ENCODE measurements at places on chromosomes 5 and 9.

GRCh38 chr9:112028242-112029221, 131.9 kb downstream of the UGCG start:
- no peak for DNase-seq

GRCh38 chr5:108251350-108251749, 130.5 kb downstream of the FBXL17 start:
- no peak for DNase-seq

DNA sequence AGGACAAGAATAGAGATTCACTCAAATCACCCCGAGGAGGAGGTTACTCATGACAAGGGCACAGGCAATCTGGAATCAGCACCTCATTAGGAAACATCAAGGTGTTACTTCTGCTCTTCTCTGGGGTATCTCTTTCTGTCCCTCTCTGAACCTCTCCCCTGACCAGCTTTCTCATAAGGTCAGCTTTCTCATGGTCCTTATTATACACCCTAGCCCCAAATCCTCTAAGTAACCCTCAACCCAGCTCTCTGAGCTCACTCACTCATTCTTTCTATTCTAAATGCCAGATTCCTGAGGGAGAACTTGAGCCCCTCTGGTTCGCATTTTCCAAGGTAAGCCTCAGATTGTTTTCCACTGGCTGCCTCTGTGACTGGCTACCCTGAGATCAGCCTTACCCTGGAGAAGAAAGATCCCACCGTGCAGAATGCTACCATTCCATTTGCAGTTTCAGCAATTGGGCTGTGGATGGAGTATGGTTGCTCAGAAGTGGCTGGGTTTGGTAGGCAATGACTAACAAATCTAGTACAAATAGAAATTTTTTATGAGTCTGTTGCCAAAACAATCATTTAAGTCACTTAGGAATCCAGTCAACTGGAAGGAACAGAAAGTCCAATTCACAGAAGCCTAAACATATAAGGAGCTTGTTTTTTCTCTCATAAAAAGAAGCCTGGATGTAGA, 9.0 kb upstream of the TIMD4 start:
- DNase-seq: no peak

- no peak for DNase-seq
Measured at GRCh38 chr9:120783602-120784047, 9.6 kb downstream of the FBXW2 start.

- DNase-seq: no peak
Measured at GRCh38 chr5:58127255-58128220, 332.3 kb downstream of the PLK2 start.

- DNase-seq: no peak
Measured at GRCh38 chr9:116452634-116453033, 234.5 kb upstream of the TRIM32 start.

DNA sequence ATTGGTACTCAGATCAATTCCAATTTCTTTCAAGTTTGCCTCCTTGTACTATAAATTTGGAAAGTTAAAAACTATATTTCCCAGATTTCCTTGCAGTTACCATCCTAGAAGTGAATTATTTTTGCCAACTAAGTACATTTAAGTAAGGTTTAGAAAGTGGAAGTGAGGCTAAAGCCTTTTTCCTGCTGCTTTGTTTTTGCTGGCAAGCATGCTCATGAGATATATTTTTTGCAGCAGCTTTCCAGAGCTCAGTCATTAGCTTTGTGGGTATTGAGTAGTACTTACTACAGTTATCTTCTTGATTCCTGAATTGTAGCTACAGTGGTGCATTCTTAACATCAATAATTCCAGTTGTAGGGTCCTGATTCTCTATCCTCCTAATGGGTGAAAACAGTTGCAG, 3.5 kb upstream of the BTF3 start:
- no peak for DNase-seq

DNA sequence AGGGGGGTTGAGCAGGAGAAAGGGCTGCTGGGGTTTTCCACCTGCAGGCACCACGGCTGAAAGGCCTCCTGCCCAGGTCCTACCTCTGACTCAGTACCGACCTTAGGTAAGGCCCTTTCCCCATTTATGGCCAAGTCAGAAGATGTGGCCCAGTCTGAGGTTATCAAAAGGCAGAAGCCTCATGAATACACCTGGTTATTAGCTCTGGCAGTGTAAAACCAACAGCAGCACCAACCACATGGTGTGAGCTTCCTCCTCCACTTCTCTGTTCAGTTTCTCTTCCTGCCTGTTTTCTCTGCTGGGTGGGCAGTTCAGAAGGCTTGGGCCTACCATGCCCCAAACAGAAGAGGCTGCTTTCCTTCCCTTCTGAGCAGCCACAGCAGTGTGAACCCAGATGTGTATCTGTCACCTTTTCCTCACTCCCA, 86.9 kb downstream of the UGCG start:
- DNase-seq: no peak

DNA sequence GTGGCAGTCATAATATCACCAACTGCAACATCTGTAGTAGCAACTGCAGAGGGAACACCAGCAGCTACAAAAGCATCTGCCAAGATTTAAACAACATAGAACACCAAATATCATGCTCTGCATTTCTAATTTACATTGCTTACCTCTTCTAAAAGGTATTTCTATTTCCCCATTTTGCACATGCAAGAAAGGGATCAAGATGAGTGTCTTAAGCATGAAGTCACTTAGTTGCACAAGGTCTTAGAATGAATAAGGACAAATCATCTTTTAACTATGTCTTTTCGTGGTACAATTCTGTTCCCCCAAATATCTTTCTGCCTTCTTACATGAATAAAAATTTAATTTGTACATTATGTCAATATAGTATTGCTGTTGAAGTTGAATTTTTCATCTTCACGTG, 1746.4 kb downstream of the EFNA5 start:
- DNase-seq: no peak

- no peak for DNase-seq
Measured at GRCh38 chr5:11617080-11617479, 287.2 kb downstream of the CTNND2 start.

DNA sequence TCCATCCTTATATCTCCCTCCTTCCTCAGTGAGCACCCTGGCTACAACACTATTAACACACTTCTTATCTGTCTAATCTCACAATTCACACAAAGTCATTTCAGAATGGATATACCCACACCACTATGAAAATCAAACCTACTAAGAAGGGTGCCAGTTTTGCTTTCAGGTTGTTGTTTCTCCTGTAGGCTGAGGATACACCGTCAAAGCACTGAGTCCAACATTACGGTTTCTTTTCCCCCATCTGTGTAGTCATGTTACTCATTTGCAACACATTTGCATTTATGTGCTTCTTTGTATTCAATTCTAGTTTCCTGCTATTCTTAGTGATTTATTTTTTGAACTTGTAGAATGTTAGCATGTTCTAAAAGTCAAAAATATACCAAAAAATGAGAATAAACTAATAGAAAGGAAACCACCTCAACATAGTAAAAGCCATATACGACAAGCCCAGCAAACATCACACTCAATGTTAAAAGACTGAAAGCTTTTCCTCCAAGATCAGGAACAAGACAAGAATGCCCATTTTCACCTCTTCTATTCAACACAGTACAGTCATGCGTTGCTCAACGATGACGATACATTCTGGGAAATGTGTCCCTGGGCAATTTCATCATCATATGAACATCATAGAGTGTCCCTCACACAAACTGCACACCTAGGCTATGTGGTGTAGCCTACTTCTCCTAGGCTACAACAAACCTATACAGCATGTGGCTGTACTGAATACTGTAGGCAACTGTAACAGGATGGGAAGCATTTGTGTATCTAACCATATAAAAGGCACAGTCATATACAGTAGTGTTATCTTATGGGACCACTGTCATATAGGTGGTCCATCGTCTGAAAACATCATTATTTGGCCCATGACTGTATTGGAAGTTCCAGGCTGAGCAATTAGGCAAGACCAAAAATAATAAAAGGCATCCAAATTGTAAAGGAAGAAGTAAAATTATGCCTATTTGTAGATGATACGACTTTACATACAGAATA, 6.3 kb downstream of the ROR2 start:
- no peak for DNase-seq

GRCh38 chr9:130680836-130681768, 12.5 kb upstream of the EXOSC2 start:
- DNase-seq: peak; percentile 91

- DNase-seq: no peak
Measured at GRCh38 chr5:14640765-14641164, 23.8 kb upstream of the OTULIN start.

GRCh38 chr5:133319905-133320520, 268.2 kb downstream of the HSPA4 start:
- no peak for DNase-seq

DNA sequence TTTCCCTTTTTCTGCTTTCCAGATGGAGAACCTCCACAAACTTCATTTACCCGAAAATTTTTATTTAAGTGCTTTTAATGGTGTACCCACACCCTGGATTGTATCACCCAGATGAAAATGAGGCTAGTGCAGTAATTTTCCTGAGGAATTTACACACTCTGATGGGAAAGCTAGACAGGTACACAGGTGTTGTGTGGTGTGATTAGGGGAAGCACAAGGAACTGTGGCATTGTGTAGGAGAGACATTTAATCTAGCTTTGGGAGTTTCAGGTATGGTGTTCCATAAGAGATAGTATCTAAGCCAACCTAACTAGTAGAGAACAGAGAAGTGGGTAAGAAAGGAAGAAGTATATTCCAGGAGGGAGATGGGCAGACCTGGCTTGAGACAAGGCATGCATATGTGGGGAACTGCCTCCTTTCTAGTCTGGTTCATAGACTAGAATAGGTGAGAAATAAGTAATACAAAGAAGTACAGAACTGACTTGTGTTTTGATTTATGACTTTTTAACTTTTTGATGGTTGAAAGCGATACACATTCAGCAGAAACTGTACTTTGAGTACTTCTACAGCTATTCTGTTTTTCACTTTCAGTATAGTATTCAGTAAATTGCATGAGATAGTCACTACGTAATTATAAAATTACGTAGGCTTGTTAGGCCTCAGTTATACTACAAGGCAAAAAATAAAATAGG, 22.9 kb upstream of the ROPN1L start:
- no peak for DNase-seq

DNA sequence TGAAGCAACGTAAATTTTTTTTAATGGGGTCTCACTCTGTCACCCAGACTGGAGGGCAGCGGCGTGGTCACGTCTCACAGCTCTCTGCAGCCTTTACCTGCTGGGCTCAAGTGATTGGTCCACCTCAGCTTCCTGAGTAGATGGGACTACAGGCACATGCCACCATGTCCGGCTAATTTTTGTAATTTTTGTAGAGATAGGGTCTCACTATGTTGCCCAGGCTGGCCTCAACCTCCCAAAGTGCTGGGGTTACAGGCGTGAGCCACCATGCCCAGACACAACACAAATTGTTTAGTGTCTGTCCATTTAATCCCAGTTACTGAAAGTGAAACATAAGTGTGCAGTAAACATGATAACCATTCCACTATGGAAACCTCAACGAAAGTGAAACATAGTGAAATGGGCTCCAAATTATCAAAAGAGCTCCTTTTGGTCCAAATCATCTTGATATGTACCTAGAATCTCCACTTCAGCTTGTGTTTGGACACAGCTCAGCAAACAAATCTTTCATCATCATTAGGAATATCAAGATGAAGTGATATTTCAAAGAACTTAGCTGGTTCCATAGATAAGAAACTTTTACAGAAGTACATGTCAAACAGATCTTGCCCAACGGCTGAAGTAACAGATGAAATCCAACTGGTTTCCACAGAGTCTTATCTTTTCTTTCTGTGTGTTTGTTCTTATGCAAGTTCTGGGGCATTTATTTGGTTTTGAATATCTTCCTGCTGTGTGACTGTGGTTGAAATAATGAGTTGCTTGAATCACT, 41.2 kb upstream of the PLPP1 start:
- DNase-seq: no peak

DNA sequence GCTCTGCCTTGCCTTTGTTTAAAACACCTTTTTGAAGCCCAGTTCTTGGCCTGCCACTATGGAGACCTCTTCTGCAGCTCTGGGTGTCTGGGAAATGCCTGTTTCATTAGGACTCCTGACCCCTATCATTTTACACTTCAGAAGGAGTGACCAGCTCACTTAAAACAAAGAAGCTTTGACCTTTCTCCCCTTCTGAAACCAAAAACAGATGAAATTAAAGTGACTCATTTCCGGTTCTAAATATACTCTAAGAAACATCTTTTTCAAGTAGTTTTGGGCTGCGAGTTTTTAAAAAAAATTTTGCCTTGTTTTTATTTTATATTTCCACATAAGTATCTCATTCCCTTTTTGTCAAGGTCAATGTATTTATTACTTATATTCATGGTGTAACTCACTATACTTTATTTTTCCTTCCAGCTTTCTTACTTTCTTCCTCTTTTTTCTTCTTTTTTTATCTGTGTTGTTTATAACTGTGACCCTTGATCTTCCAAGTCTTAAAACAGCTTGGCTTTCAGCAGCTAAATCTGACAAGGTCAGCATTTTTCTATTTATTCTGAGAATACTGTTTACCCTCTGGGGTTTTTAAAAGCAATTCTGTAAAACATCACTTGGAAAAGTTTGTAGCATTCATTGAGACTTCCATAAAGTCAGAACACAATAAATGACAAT, 672.9 kb downstream of the NR2F1-AS1 start:
- DNase-seq: no peak

DNA sequence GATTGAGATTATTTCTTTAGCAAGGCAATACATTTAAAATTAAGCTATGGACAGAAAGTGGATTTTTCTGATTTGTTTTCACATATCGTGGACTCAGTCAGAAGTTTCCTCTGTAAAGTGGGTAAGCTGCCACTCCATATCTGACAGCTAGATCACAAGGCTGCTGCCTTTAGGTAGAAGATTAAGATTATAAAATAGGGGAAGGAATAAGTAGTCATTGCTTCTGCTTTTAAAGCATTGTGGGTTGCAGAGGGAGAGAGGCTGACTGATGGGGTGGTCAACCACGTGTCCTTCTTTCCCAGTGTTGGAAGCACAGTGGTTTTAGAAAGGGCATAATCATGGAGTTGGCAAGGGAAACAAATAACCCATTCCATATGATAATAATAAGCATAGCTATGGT, 74.3 kb upstream of the MOCS2 start:
- no peak for DNase-seq

DNA sequence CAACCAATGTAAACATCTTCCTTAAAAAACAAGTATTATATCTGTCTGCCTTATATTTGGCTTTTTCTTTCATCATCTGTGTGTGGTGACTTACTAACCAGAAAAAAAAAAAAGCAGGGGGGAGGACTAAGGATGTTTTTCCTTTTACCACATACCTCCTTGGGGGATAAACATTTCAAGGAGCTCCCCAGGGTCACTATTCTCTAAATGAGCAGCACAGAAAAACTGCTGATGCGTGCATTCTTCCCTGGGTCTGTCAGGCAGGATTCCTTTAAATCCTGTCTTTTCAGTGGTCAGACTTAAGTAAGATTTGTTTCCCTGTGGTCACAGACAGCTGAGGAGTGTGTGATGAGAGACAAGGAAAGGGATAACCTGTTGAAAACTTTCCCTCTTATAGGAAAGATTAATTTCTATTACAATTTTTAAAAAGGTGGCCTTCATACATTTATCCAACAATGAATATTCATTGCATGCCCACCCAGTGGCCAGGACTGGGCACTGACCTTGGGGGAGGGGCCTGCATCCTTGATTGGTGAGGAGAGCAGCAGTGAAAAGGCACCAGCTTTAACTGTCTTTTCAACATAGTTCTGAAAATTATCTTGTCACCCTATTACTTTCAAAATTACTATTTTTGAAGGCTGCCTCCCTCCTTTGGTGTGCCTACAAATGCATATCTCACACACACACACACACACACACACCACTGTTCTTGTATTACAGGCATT, 123.1 kb downstream of the TLE4 start:
- no peak for DNase-seq

Measured in D341Med (cell line).